ENCODE measurements at places on chromosomes 7 and 10.
A peak's percentile ranks its signal among the peaks of the same experiment; 100 is the strongest.

GRCh38 chr7:120052884-120053382, 220.0 kb upstream of the KCND2 start:
- no peak for DNase-seq

- DNase-seq: no peak
Measured at GRCh38 chr10:110222641-110223297, 15.4 kb downstream of the MXI1 start.

GRCh38 chr7:92697414-92697813, 107.2 kb upstream of the FAM133B start:
- DNase-seq: no peak

GRCh38 chr10:124342821-124343170, 75.9 kb downstream of the OAT start:
- DNase-seq: no peak

GRCh38 chr7:11716185-11716584, 115.8 kb downstream of the THSD7A start:
- DNase-seq: no peak

GRCh38 chr10:130255777-130256176, 119.6 kb downstream of the GLRX3 start:
- no peak for DNase-seq

- DNase-seq: peak; percentile 38
Measured at GRCh38 chr7:150322114-150322832, 882 bp upstream of the LRRC61 start.

GRCh38 chr10:77251297-77252013, 386.2 kb downstream of the KCNMA1 start:
- DNase-seq: no peak

GRCh38 chr7:28130277-28130676, 50.3 kb downstream of the JAZF1 start:
- no peak for DNase-seq

- DNase-seq: peak; percentile 77
Measured at GRCh38 chr7:4753598-4754432, 21.6 kb upstream of the AP5Z1 start.

DNA sequence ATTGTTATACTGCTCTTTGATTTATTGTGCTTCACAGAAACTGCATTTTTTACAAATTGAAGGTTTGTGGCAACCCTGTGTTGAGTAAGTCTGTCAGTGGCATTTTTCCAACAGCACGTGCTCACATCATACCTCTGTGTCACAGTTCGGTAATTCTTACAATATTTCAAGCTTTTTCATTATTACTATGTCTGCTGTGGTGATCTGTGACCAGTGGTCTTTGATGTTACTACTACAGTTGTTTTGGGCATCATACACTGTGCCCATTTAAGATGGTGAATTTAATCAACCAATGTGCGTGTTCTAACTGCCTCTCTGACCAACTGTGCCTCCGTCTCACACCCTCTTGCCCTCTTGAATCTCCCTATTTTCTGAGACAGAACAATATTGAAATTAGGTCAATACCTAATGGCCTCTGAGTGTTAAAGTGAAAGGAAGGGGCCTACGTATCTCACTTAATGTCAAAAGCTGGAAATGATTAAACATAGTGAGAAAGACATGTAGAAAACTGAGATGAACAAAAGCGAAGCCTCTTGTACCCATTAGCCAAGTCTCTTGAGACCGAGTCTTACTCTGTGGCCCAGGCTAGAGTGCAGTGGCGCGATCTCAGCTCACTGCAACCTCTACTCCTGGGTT, 20.2 kb upstream of the ASL start:
- no peak for DNase-seq

DNA sequence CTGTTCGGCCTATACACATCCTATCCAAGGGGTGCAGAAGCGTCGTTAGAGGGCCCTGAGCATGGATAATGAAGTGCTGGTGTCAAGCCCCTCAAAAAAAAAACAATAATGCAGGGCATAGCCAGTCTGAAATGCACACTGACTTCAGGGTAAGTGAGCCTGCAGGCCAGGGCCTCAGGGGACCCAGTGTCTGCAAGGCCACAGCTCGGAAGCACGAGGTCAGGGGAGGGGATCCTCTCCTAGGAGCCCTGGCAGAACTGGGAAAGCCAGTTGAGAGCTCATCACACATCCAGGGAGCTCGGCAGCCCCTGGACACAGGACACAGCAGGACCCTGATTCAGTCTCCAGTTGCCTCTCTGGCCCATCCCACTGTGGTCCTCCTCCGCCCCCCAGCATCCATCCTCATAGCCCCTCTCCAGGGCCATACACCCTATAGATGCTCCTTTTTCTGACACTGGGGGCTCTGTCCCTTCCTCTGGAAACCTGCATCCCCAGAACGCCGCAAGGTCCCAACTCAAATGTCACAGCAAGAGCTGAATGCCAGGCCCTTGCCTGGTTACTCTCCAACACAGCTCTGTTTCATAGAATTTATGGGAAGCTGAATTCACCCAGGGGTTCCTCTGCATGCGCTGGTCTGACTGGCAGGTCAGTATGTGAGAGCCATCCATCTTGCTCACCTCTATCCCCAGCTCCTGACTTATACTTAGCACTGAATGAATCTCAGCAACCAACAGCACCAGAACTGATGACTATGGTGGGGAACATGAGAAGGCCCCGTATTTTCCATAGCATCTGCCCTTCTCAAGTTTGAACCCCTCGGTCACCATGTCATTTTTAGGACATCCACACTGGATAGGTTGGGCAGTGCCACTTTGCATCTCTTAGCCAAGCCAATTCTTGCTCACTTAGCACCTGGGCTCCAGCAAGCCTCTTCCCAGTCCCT, 717.0 kb upstream of the IGFBP3 start:
- no peak for DNase-seq

DNA sequence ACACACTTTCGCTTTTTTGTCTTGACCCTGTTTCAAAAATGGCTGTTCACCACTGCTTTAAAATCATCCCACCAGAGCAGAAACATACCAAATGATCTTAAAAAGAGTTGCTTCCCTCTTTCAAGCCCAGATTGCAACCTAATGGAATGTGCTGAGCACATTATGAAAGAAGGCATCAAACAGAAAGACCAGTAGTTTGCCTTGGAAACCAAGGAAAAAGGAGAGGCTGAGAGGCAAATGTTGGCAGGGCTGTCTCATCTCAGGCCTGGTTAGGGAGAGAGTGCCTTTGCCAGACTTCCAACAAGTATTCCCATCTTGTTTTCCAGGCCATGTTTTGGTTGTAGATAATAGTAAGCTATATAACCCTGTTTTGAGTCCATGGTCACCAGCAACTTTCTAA, 64.3 kb downstream of the ABCB4 start:
- DNase-seq: no peak

GRCh38 chr7:51180092-51180491, 136.5 kb downstream of the COBL start:
- no peak for DNase-seq

DNA sequence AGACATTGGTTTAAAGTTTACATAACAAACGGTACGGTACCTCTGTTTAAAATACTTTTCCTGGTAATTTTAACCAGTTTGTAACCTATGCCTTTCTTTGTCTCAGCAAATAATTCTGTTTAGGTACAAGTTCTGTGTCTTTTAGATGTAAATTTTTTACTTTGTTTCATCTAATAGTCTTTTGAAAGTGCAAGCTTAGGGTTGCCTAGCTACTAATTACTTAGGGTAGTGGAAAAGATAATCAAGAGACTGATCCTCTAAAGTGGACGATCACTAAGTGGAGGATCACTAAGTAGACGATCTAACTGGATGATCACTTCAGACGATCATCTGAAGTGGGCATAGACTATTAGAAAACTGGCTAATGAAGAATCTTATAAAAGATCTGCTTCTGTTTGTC, 16.1 kb upstream of the FKBP9 start:
- no peak for DNase-seq

GRCh38 chr10:74778436-74779094, 47.8 kb upstream of the KAT6B start:
- no peak for DNase-seq

- no peak for DNase-seq
Measured at GRCh38 chr7:25862261-25863004, 289.6 kb upstream of the NFE2L3 start.

DNA sequence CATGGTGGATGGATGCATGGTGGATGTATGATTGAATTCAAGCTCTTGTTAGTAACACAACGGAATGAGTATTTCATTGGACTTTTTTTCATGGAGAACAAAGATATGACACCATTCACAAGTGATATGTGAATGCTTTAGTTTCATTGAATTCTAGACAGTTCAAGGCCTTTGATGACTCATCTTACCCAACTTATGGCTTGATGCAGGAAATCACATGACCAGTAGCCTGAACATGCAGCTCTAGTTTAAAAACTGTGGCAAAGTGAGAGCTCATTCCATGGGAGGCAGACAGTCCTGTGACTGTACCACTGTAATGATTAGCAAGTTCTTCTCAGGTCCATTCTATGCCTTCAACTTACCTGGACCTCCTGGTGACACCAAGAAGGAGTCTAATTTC, 1239.3 kb downstream of the TYW1 start:
- no peak for DNase-seq

- no peak for DNase-seq
Measured at GRCh38 chr7:30920584-30921539, 9.2 kb downstream of the AQP1 start.

GRCh38 chr7:86149024-86149665, 494.6 kb upstream of the GRM3 start:
- DNase-seq: no peak

GRCh38 chr7:156456032-156456431, 184.5 kb upstream of the RNF32 start:
- DNase-seq: no peak

DNA sequence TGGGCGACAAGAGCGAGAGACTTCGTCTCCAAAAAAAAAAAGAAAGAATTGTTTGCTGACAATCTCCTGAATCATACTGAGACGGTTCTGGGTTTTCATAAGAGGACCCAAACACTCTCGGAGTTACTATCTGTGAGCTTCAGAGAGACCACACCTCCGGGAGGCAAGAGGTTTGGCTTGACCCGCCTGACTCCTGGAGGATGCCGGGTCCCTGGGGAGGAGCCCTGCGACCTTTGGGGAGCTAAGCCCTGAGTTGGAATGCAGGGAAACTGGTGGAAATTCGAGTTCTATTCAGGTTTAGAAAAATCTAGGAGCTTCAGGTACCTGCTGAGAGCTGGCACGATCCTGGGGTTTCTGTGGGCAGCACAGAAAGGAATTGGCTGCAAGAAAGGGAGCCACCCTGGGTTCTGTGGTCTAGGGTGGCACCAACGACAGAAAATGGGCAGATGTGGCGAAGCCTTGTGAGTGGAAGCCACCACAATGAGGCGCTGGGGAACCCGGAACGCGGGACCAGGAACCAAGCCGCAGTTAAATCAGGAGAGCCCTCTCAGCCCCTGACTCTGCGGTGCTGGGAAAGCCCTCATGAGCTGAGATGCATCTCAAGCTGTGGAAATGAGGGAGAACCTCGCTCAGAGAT, 21.9 kb upstream of the GATAD1 start:
- DNase-seq: no peak

DNA sequence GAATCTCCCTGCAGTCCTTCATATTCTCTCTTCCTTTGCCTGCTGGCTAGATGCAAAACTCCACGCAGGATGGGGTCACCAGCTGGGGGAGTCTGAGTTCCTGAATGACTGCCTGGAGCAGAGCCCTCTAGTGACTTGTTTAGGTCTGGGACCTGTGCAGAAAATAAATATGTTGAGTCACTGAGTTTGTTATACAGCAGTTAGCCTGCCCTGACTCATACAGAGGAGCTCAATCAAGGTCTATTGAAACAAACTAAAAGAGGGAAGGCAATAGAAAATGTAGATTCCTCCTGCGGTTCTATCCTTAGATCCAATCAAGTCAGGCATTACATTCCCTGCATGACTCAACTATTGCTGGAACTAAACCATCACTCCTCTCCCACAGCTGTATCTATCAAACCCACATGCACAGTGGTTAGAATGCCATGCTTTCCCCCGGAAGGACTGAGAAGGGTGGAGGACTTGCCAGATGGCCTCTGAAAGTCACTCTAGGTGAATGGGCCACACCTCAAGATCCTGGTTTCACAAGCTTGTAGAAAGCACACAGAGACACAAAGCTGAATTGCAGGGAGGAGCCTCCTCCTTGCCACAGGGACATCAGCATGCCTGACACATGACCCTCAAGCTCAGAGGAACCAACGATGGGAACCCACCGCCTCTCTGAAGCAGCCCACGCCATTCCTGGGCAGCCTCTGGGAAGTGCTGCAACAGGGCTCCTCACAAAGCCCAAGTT, 73.9 kb downstream of the SH3PXD2A start:
- no peak for DNase-seq

GRCh38 chr10:70558871-70559810, 43.4 kb downstream of the PRF1 start:
- DNase-seq: peak; percentile 51

- DNase-seq: no peak
Measured at GRCh38 chr10:104433669-104434068, 80.0 kb downstream of the CFAP58 start.

DNA sequence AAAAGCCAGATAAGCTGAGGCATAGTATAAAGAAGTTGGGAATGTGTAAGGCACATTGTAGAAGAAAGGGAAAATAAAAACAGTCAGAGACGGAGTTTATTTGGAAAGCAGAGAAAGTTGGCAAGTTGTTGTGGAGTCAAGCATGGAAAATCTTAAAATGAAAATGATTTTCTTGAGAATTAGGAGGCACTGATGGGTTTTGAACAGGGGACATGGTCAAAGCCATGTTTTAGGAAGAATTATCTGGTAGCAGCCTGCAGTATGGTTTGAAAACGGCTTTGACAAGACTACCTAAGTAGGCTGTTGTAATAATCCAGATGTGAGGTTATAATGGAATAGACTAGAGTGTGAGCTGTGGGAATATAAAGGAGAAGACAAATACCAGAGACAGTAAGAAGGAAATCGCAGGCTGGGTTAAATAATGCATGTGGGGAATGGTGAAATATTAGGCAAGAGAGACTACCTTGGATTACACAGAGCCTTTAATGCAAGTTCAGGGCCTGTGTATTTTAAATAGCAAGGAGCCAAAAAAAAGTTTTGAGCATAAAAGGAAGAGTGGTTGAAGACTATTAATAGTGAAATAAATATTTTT, 130.4 kb upstream of the MEOX2 start:
- no peak for DNase-seq

DNA sequence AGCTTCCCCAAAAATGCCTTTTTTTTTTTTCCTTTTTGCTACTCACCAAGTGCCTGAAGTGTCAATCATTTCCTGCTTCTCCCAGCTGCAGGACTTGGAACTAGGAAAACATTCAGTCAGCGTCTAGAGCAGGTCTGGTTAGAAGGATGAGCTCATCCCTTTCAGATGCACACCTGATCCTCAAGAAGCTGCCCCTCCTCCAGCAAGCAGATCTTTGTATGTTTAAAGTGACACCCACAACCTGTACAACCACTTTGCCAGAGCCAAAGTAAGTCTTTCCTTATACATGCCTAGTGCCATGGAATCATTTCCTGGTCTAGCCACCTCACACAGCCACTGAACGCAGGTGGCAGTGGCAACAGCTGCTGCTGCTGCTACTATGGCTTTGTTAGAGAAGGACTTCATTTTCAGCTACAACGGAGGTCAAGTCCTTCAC, 10.4 kb upstream of the USP54 start:
- DNase-seq: no peak

GRCh38 chr7:43201912-43202311, 89.5 kb downstream of the HECW1 start:
- DNase-seq: no peak

GRCh38 chr7:96418581-96418980, 96.7 kb upstream of the SLC25A13 start:
- DNase-seq: no peak

- no peak for DNase-seq
Measured at GRCh38 chr7:131786204-131786603, 229.8 kb upstream of the PODXL start.

- no peak for DNase-seq
Measured at GRCh38 chr7:4682621-4683042, 537 bp downstream of the FOXK1 start.

- no peak for DNase-seq
Measured at GRCh38 chr10:132417257-132417910, 20.4 kb downstream of the PWWP2B start.

Measured in stimulated activated CD4-positive, alpha-beta T cell treated with anti-CD3 and anti-CD28 coated beads, Interleukin-1b, Interleukin-23, amount 100 ng/mL, for 1 hour (primary cell).